Naive thymus-derived CD4-positive, alpha-beta T cell (primary cell): ENCODE measurements at places on chromosomes 2 and 18. TPM values are rescaled to one million over a fixed set of nuclear protein-coding genes. Genes with fewer than 3 reads are reported as not detected.

Gene GIGYF2
- polyA plus RNA-seq: 29.9 TPM

Gene NFU1
- polyA plus RNA-seq: 58.4 TPM

Gene STON1
- polyA plus RNA-seq: 0.39 TPM

Gene PIEZO2
- polyA plus RNA-seq: not detected

Gene ERMN
- 0.38 TPM for polyA plus RNA-seq
